ENCODE measurements at places on chromosomes 3 and 15. TPM values are rescaled to one million over a fixed set of nuclear protein-coding genes. Genes with fewer than 3 reads are reported as not detected.
A peak's percentile ranks its signal among the peaks of the same experiment; 100 is the strongest.

The COLQ gene
- 2.0 TPM for polyA plus RNA-seq

The P2RY1 gene
- polyA plus RNA-seq: 0.81 TPM

The EPHB1 gene
- polyA plus RNA-seq: 1.4 TPM

The PAQR5 gene
- polyA plus RNA-seq: 0.08 TPM

The NKIRAS1 gene
- polyA plus RNA-seq: 1.5 TPM

The DHX36 gene
- polyA plus RNA-seq: 19.6 TPM

The ARL6 gene
- polyA plus RNA-seq: 2.2 TPM

The CIDEC gene
- 0.14 TPM for polyA plus RNA-seq

The CPA3 gene
- 4.6 TPM for polyA plus RNA-seq

The CRYGS gene
- 5.0 TPM for polyA plus RNA-seq

The LIPH gene
- polyA plus RNA-seq: not detected

The ADAMTS7 gene
- polyA plus RNA-seq: 58.5 TPM

The IGF2BP2 gene
- polyA plus RNA-seq: 5.6 TPM

DNA sequence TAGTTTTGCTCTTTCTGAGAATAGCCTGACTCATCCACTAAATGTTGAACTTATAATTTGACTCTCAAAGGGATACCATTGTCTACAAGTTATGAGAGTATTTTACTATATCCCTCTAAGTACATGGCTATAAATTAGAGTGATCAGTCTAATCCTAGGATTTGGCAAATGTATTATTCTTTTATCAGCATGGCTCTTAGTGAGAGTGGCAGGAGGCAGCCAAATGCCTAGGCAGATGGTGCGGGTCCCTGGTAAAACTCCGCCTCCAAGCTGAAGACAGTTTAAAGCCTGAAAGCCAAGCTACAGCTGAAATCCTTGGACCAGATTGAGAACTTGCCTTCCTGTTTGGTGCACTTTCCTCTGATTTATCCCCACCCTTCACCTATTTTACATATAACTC is 631.8 kb downstream of the SQOR start:
- no peak for DNase-seq

DNA sequence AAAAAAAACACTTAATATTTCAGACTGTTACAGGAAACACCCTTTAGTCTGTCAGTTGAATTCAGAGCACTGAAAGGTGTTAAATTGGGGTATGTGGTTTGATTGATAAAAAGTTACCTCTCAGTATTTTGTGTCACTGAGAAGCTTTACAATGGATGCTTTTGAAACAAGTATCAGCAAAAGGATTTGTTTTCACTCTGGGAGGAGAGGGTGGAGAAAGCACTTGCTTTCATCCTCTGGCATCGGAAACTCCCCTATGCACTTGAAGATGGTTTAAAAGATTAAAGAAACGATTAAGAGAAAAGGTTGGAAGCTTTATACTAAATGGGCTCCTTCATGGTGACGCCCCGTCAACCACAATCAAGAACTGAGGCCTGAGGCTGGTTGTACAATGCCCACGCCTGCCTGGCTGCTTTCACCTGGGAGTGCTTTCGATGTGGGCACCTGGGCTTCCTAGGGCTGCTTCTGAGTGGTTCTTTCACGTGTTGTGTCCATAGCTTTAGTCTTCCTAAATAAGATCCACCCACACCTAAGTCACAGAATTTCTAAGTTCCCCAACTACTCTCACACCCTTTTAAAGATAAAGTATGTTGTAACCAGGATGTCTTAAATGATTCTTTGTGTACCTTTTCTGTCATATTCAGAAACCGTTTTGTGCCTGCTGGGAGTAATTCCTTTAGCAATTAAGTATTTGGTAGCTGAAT is 17.9 kb downstream of the TMEM43 start:
- no peak for DNase-seq

GRCh38 chr3:141844108-141844507 is 32.3 kb upstream of the ATP1B3 start:
- no peak for DNase-seq

GRCh38 chr15:66860844-66861243 is 158.8 kb downstream of the SMAD6 start:
- no peak for DNase-seq

DNA sequence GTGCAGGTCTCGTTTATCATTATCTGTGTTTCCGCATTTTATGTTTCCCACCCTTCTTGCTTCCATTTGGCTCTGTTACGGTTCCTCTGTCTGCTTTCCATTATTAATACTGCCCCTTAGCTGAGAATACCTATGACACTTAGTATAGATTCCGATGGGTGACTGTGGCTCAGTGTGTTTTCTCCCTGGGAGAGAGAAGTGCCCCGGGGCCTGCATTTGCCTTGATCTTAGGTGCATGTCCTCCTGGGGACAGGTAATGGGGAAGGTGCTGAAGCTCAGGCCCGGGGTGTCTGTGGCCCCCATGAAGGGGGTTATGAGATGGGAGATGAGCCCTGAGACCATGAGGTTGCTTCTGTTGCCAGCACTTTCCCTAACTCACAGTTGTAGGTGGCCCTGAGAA is 43.4 kb upstream of the PCSK6 start:
- DNase-seq: no peak

- DNase-seq: no peak
Measured at GRCh38 chr3:171135549-171135948, 109.0 kb upstream of the SLC2A2 start.

GRCh38 chr3:71195492-71195891 is 388.0 kb downstream of the FOXP1 start:
- DNase-seq: no peak

DNA sequence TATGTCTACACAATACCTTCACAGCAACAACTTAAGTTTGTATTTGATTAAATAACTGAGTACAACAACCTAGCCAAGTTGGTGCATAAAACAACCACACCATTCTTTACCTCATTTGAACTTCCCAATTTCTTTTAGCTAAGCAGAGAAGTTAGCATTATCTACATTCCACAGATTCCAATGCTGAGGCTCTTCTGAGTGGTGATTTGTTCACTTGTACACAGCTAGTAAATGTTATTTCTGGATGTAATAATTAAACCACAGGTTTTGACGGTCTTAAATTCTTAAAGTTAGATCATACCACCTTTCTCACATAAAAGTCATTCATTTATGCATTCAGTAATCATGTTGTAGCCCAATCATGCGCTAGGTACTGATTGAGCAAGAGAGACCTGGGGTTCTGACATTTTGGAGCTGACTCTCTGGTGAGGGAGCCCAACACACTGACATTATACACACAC is 102.5 kb downstream of the SST start:
- DNase-seq: no peak

DNA sequence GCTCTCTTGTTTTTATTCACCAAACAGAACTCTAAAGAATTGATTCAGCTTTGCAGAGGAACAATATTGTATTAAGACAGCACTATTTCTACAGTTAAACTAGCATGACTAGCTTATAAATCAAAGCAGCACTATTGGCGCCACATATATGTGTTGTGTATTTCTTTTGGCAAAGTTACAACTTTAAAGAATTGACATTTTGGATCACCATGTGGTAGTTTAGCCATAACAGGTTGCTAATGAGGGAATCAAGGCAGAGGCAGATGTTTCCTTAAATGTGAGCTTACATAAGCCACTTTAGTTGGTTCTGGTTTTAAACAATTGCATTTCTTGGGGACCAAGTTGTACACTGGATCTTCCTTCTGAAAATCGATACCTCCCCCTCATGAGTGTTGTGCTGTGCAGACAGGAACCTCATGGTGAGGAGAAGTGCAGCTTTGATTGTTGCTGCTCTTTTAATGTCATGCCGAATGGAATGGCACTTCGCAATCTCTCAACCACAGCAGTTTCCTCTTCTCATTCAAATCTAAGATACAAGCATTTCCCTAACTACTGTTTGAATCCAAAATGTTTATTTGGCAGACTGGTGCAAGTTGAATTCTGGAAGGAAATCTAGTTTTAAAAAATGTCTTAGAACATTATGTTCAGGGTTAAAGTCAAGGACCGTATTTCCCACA is 151.2 kb downstream of the MYRIP start:
- peak; percentile 99 for DNase-seq

DNA sequence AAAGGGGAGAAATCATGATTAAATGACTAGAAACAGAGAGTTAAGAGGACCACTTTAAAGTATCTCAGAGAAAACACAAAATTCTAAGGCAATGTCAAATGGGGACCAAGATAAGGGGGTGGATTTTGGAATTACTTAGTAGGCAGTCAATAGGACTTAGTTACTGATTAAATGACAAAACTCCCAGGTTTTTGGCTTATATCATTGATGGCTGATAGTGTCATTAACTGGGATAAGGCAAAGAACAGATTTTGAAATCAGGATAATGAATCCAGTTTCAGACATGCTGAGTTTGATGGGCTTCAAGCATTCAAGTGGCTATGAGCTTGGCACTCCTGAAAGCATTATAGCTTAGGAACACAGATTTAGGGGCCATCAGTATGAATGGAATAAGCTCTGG is 53.9 kb downstream of the TOP2B start:
- DNase-seq: no peak

DNA sequence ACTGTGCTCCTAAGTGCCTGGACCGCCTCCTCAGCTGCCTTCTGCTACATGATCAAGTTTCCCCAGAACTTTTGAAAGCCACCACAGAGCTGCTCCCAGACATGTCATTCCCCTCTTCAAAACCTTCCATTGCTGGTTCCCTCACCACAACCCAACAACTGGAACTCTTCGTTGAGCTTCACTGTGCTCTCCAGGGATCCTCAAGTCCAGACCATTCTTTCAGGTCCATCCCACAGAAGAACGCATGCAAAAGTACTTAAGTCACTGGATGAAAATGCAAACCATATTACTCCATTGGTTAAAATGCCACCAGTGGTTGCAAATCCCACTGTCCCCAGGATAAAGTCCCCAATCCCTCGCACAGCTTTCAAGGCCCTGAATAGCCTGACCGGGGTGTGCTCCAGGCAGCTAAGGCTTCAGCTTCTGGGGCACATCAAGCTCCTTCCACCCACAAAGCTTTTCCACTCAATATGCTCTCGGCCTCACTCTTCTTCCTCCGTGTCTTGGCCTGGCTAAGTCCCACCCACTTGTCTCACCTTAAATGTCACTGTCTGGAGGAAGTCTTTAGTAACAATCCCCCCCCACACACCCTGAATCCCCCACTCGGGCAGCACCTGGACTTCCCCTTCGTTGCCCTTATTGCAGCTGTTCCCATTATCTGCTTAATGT is 84.8 kb downstream of the XXYLT1 start:
- no peak for DNase-seq

DNA sequence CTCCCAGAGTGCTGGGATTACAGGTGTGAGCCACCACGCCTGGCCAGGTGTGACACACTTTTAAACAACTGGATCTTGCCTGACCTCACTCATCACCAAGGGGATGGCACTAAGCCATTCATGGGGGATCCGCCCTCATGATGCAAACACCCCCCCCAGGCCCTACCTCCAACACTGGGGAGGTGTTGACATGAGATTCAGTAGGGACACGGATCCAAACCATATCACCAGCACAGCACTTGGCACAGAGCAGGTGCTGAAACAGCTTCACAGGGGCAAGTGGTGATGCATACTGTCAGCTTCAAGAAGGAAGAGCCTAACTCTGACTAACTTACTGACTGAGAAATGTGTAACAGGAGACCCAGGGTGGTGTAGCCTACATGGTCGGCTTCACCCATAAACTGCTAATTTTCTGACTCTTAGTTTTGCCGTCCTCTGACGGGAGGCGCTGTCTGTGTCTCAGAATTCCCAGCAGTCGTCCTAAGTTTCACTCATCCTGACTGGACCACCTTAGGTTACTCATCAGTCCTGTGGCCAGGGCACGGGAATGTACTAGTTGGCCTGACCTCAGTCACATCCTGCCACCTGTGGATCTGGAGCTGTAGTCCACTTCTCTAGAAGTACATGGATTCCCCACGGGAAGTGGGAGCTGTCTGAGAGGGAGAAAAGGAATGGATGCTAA is 81.9 kb upstream of the PLXNA1 start:
- no peak for DNase-seq

- no peak for DNase-seq
Measured at GRCh38 chr3:129573493-129573892, 30.5 kb downstream of the H1-8 start.

- DNase-seq: no peak
Measured at GRCh38 chr15:28026221-28026620, 72.9 kb downstream of the OCA2 start.

DNA sequence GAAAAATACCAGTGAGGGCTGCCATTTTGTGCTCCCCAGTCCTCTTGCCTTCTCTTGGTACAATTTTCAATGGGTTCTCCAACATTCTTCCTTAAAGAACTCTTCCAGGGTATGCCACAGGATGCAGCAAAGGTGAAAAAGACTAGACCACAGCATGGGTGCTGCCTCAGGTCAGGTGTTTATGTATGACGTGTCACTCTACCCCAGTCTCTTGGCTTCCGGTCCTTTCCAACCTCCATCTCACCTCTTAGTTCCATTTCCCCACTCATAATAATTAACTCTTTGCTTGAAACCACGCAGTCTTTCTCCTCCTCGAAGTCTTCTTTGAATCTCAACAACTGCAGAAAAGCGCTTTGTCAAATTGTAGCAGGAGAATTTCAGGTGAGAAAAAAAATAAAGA is 104.7 kb upstream of the TBC1D5 start:
- DNase-seq: no peak

GRCh38 chr3:197491478-197491877 is 64.3 kb downstream of the BDH1 start:
- no peak for DNase-seq

DNA sequence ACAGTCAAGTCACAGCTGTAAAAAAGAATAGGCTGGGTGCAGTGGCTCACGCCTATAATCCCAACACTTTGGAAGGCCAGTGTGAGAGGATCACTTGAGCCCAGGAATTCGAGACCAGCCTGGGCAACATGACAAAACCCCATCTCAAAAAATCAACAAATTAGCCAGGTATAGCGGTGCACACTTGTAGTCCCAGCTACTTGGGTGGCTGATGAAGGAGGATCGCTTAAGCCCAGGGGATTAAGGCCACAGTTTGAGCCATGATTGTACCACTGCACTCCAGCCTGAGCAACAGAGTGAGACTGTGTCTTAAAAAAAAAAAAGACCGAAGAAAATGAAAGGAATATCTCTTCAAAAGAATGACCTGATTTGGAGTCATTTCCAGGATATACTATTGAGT is 6.6 kb downstream of the HERC1 start:
- no peak for DNase-seq

GRCh38 chr15:89178307-89178977 is 42.9 kb downstream of the RLBP1 start:
- no peak for DNase-seq

DNA sequence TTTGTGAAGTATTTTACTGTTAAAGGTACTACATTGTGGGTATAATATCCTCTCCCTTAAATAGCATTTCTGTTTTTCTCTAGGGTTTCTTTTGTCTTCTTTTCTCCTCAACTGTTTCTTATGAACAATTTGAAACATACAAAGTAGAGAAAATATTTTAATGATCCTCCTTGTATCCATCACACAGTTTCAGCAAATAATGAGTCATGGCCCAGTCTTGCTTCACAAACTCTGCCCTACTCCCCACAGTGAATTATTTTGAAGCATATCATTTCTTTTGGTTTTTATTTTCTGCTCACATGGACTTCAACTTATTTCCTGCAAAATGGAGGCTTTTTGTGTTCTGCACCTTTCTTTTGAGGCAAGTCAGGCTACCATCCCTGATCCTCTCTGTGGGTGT is 6.1 kb upstream of the SCAANT1 start:
- DNase-seq: no peak

- no peak for DNase-seq
Measured at GRCh38 chr3:43210049-43211027, 76.0 kb upstream of the SNRK start.

Data from endothelial cell of umbilical vein (primary cell).